ENCODE measurements at places on chromosomes 6 and 20. TPM values are rescaled to one million over a fixed set of nuclear protein-coding genes. Genes with fewer than 3 reads are reported as not detected.
A peak's percentile ranks its signal among the peaks of the same experiment; 100 is the strongest.

MUC21 gene
- total RNA-seq = not detected

MYLK4 gene
- 0.42 TPM for total RNA-seq

DNA sequence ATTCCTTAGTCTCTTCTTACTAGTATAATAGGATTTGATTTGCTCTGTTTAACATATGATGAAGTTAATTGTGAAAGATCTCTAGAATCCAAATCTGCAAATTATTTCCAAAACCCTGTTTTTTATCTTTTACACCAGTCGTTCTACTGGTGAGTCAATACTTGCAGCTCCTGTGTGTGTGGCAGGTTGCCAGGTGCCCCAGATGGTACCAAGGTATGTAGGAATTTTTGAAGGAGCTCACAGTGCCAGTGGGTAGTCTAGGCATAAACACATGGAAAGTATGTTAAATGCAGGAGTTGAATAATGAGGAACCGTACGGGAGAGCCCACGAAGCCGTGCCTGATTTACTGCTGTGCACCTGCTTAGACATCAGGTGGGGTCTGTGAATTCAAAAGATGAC is 192.2 kb downstream of the FARS2 start:
- no peak overlapping the region for H3K27ac ChIP-seq
- H3K36me3 ChIP-seq = no peaks in the 10 kb centered on the region
- H3K4me1 ChIP-seq = peaks cover 6% of the 10 kb centered on the region
- no peak for DNase-seq

DNA sequence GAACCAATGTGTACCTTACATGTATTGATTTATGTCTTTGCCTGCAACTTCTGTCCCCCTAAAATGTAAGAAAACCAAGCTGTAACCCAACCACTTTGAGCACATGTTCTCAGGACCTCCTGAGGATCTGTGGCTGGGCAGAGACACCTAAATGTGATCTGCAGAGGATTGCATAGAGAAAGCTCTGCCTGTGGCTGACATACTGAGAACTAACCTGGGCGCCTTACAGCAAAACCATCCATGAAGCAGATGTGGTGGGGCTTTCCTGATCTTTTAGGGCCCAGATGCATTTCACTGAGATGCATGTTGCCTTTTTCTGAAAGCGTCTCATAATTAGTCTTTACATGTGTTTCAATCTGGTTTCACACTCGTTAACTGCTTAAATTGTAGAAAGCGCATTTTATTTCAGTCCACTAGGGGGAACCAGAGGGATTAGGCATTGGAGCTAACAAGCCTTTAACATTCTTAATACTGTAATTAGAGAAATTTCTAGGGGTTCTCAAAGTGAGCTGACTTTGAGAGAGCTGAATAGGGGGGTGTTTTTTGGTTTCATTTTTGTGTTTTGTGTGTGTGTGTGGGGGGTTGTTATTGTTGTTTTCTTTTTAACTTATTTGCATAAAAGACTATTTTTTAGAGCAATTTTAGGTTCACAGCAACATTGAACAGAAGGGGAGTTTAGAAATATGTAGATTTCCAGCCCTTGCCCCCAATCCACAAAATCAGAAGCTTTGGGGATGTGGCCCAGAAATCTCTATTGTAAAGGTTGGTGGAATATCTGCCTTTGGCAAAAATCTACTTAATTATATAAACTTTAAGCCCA is 50.9 kb upstream of the FAM184A start:
- DNase-seq = peak; percentile 5
- no peaks in the 10 kb centered on the region for H3K27me3 ChIP-seq
- no peak overlapping the region for H3K4me3 ChIP-seq
- H3K36me3 ChIP-seq = no peaks in the 10 kb centered on the region
- H3K4me1 ChIP-seq = peaks cover 16% of the 10 kb centered on the region

DNA sequence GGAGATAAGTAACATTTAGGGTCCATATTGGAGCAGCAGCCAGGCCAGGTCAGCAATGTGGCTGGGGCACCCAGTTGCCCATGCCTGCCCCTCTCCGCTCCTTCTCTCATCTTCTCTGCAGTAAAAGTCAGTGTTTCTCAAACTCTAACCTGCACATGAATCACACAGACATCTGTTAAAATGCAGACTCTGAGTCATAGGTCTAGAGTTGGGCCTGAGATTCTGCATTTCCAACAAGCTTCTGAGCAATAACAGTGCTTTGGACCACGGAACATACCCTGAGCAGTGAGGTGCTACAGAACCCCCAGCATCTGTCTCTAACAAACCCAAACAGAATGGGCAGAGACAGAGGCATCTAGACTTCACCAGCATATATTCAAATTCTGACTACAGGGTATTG is 10.1 kb downstream of the PHF10 start:
- no peaks in the 10 kb centered on the region for H3K27me3 ChIP-seq
- peaks cover 80% of the 10 kb centered on the region for H3K36me3 ChIP-seq
- H3K27ac ChIP-seq = no peak overlapping the region

MUC22 gene
- not detected for total RNA-seq

DNA sequence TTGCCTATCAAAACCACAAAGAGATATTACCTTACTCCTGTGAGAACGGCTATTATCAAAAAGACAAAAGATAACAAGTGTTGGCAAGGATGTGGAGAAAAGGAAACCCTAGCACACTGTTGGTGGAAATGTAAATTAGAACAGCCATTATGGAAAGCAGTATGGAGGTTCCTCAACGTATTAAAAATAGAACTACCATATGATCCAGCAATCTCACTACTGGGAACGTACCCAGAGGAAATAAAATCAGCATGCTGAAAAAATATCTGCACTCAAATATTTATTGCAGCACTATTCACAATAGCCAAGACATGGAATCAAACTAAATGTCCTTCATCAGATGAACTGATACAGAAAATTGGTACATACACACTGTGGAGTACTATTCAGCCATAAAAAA is 149.4 kb upstream of the MLN start:
- no peak overlapping the region for H3K27ac ChIP-seq
- H3K4me1 ChIP-seq = no peaks in the 10 kb centered on the region

GRCh38 chr20:56627122-56628014 is 1.7 kb upstream of the TFAP2C start:
- H3K4me3 ChIP-seq = peak overlapping the region; percentile 57
- peaks cover 65% of the 10 kb centered on the region for H3K4me1 ChIP-seq
- no peak for DNase-seq
- H3K27me3 ChIP-seq = peaks cover 90% of the 10 kb centered on the region
- H3K36me3 ChIP-seq = no peaks in the 10 kb centered on the region

- DNase-seq = no peak
- H3K27me3 ChIP-seq = no peaks in the 10 kb centered on the region
- H3K4me1 ChIP-seq = peaks cover 55% of the 10 kb centered on the region
- peak overlapping the region; percentile 79 for H3K4me3 ChIP-seq
- no peaks in the 10 kb centered on the region for H3K36me3 ChIP-seq
- H3K27ac ChIP-seq = peak overlapping the region; percentile 96
These were observed 78.7 kb upstream of the MYL9 start for GRCh38 chr20:36462440-36463211.

DLK2 gene
- total RNA-seq = not detected

GRCh38 chr20:10754824-10755223 is 81.0 kb upstream of the JAG1 start:
- no peaks in the 10 kb centered on the region for H3K27me3 ChIP-seq
- DNase-seq = no peak
- no peaks in the 10 kb centered on the region for H3K4me1 ChIP-seq
- H3K36me3 ChIP-seq = no peaks in the 10 kb centered on the region
- H3K27ac ChIP-seq = no peak overlapping the region

GRCh38 chr6:78487401-78487800 is 379.9 kb upstream of the IRAK1BP1 start:
- no peaks in the 10 kb centered on the region for H3K36me3 ChIP-seq
- H3K27me3 ChIP-seq = no peaks in the 10 kb centered on the region
- no peak overlapping the region for H3K27ac ChIP-seq
- no peaks in the 10 kb centered on the region for H3K4me1 ChIP-seq
- no peak overlapping the region for H3K4me3 ChIP-seq
- DNase-seq = no peak

DNA sequence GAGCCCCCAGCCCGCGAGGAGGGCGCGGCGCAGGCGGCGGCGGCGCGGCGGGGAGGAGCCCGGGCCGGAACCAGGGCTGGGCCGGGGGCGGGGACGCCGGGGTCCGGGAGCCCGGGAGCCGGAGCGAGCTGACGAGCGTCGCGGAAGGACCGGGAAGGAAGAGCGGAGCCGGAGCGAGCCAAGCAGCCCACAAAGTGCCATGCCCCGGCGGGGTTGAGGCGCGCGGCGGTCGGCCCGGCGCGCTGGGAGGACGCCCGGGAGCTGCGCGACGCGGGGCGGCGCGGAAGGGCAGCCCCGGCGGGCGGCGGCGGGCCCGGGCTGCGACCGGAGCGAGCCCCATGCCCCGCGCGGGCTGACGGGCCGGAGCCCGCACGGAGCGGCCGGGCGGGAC is 289 bp downstream of the FOXP4 start:
- H3K4me1 ChIP-seq = peaks cover 60% of the 10 kb centered on the region
- no peak for DNase-seq
- H3K27me3 ChIP-seq = no peaks in the 10 kb centered on the region
- peaks cover 12% of the 10 kb centered on the region for H3K36me3 ChIP-seq
- peak overlapping the region; percentile 90 for H3K4me3 ChIP-seq

- H3K27ac ChIP-seq = no peak overlapping the region
- H3K4me1 ChIP-seq = no peaks in the 10 kb centered on the region
- no peaks in the 10 kb centered on the region for H3K27me3 ChIP-seq
- DNase-seq = no peak
- no peak overlapping the region for H3K4me3 ChIP-seq
- H3K36me3 ChIP-seq = no peaks in the 10 kb centered on the region
These were observed 230.2 kb downstream of the CDH4 start for GRCh38 chr20:61482056-61482887.

GRCh38 chr20:58829531-58829941 is 21.2 kb downstream of the GNAS-AS1 start:
- no peak overlapping the region for H3K4me3 ChIP-seq
- no peak overlapping the region for H3K27ac ChIP-seq
- H3K36me3 ChIP-seq = no peaks in the 10 kb centered on the region
- H3K4me1 ChIP-seq = peaks cover 14% of the 10 kb centered on the region

GRCh38 chr6:138568997-138569396 is 69.7 kb upstream of the NHSL1 start:
- no peak overlapping the region for H3K4me3 ChIP-seq
- peaks cover 26% of the 10 kb centered on the region for H3K4me1 ChIP-seq
- DNase-seq = no peak
- no peak overlapping the region for H3K27ac ChIP-seq
- H3K36me3 ChIP-seq = no peaks in the 10 kb centered on the region

GRCh38 chr20:48635791-48636267 is 192.0 kb downstream of the PREX1 start:
- peaks cover 88% of the 10 kb centered on the region for H3K36me3 ChIP-seq
- H3K4me1 ChIP-seq = no peaks in the 10 kb centered on the region
- H3K27ac ChIP-seq = no peak overlapping the region
- no peaks in the 10 kb centered on the region for H3K27me3 ChIP-seq
